ENCODE measurements at places on chromosomes 13 and 19.

GRCh38 chr13:30307971-30308290 lies 580 bp upstream of the KATNAL1 start:
- no peak for DNase-seq

DNA sequence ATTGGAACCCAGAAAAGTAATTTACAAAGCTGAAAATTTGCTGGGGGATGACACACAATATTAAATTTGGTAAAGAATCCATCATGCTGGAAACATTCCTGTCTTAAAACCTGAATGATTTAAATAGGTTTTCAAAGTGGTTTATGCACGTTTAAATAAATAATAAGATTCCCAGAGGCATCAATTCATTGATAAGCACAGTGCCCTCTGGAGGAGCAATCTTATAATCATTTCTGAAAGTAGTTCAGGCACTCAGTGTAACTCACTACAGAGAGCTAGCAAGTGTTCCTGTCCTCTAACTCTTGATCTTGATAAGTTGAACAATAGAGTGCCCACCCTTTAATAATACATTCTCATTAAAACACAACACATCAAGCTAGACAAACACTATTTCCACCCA lies 43.5 kb upstream of the SHISA2 start:
- DNase-seq: no peak

- DNase-seq: no peak
Measured at GRCh38 chr13:23750383-23751121, 138.6 kb downstream of the MIPEP start.

- no peak for DNase-seq
Measured at GRCh38 chr13:32731576-32731975, 145.3 kb downstream of the PDS5B start.

DNA sequence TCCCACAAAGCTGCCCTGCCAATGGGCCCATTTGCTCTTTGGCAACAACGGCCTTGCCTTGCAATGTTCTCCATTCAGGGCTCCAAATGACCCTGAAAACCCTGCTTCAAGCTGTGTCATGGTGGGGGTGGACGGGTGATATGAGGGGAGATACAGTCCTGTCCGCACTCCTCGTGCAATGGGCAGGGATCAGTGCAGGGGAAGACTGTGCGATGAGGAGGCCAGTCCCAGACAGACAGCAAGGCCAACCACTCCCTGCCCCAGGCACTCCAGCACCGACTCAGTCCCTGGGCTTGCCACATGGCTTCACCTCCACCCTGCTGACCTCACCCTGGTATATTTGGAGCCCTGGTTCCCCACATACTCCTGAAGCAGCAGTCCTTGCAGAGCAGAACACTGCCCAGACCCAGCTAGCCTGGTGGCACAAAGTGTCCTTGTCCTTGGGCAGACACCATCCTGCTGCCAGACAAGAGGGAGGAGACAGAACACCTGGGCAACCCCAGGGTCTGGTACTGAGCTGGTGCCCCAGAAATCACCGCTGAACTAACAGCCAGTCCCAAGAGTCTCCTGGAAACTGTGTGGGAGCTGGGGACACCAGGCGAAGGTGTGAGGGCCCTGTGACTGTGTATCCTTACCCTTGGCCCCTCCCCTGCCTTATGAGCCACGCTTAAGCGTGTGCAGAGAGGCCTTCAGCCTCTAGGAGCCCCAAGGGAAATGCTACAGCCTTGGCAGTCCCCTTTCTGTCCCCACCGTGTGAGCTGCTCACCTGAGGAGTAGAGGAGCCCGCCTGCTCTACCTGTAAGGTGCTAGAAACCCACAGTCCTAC lies 9.1 kb upstream of the SLC35E1 start:
- no peak for DNase-seq

- no peak for DNase-seq
Measured at GRCh38 chr19:56245121-56245740, 27.3 kb upstream of the EDDM13 start.

DNA sequence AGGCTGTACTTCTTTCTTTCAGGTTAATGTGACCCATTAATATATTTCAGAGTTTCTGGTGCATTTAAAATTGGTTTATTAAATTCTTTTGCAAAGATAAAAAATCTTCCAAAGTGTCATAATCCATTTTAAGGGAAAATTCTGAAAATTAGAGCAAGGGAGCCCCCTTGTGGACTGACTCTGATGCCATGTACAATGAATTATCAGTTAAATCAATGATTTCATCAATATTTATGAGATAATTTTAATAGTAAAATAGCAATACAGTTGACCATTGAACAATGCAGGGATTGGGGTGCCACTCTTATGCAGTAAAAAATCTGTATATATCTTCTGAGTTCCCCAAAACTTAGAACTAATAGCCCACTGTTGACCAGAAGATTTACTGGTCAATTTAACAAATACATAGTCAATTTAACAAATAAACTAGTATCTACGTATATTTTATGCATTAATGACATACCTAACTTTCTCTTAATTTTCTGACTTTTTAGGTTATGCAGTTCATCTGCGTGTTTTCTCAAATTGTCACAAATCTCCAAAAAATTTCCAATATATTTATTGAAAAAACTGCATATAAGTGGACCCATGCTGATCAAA lies 479.1 kb upstream of the MIR17HG start:
- DNase-seq: no peak

- DNase-seq: no peak
Measured at GRCh38 chr13:99980201-99980823, 1.3 kb upstream of the ZIC2 start.

- DNase-seq: no peak
Measured at GRCh38 chr19:39745643-39746042, 7.8 kb upstream of the CLC start.

DNA sequence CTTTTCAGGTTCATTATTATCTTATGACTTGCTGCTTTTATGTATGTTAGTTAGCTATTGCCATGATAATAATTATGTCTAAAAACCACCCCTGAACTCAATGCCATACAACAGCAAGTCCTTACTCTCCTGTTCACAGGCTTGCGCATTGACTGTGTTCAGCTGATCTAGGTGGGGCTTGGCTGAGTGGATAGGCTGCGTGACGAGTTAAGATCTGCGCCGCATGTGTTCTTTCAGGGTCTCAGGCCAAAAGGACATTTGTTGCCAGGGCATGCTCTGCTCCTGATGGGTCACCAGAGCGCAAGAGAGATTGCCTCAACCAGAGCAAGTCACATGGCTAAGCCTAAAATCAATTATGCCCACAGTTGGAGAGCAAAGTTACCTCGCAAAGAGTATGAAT lies 859 bp downstream of the ZNF568 start:
- DNase-seq: no peak

DNA sequence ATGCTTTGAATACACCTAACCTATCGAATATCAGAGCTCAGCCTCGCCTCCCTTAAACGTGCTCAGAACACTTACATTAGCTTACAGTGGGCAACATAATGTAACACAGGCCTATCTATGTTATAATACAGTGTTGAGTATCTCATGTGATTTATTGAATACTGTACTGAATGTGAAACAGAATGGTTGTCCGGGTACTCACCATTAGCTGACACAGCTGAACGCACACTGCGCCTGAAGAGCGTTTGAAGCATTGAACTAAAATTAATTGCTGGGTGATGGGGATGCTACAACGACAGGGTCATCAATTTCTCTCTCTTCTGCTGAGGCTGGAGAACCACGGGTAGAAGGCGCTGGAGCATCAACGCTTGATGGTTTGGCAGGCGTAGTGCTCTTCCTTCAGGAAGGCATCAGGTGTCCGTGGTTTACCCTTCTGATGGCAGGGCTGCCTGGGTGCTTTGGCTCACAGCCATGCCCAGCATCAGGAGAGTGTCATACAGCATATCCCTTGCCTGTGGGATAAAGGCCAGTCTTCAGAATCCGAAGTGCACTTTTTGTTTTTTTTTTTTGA lies 46.9 kb upstream of the UBE2L5 start:
- DNase-seq: no peak

DNA sequence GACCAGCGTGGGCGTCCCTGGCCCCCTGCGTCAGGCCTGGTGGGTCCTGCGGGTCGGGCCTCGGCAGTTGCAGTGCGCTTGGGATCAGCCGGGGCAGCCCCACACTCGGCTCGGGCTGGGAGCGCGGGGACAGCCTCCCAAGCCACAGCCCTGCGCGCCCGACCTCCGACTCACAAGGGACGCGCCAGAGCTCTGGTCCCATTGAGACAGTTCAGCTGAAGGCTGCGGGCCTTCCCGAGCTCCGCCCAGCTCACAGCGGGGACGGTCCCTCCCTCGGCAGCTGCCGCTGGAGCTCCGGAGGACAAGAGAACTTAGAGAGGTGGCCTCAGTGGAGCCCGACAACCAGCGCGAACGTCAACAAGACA lies 45.7 kb upstream of the ZNF730 start:
- no peak for DNase-seq

GRCh38 chr13:75341028-75341427 lies 140.9 kb downstream of the TBC1D4 start:
- no peak for DNase-seq

- DNase-seq: no peak
Measured at GRCh38 chr19:53916004-53916403, 6.9 kb downstream of the CACNG7 start.

DNA sequence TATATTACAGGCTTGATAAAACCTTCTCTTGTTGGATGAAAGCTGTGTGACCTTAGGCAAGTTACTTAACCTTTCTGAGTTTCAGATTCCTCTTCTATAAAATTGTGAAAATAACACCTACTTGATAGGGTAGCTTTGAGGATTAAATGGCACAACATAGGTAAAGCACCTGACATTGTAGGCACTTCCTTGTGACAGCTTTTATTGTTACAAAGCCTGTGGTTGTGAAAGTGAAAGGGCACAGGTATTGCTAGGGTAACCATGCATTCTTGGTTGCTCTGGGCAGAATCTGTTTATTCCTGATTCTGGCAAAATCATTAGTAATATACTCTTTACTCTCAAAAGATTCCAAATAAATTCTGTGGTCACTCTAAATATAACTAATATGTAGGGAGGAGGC lies 493.4 kb downstream of the OLFM4 start:
- no peak for DNase-seq

DNA sequence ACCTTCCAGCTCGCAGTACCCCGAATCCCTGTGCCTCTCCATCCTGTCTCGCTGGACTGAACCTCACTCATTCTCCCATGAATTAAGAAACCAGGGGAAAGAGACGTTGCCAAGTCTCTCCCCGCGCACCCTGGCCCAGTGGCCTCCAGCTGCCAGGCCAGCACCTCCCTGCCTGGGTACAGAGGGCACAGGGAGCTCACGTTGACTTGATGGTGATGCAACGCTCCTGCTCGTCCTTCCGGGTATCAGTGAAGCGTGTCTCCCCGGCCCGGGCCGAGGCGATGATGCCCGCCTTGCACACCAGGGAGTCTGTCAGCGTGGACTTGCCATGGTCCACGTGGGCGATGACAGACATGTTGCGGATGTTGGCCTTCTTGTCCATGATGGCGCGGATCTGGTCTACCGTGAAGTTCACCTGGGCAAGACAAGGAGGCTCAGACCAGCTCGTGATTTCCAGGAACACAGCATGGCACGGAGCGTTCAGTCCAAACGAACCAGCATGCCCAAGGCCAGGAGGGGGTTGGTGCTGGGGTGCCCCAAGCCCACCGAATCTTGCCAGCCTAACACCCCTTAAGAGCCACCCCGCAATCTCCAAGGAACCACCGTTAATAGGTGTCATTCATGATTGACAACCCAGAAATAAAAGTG lies 1.2 kb downstream of the EEF2 start:
- no peak for DNase-seq

DNA sequence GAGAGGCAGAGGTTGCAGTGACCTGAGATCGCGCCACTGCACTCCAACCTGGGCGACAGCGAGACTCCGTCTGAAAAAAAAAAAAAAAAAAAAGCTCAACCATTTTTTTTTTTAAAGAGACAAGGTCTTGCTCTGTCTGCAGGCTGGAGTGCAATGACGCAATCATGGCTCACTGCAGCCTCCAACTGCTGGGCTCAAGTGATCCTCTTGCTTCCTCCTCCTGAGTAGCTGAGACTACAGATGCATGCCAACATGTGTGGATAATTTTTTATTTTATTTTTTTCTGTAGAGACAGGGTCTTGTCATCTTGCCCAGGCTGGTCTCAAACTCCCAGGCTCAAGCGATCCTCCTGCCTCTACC lies 10.3 kb downstream of the EHD2 start:
- DNase-seq: no peak

DNA sequence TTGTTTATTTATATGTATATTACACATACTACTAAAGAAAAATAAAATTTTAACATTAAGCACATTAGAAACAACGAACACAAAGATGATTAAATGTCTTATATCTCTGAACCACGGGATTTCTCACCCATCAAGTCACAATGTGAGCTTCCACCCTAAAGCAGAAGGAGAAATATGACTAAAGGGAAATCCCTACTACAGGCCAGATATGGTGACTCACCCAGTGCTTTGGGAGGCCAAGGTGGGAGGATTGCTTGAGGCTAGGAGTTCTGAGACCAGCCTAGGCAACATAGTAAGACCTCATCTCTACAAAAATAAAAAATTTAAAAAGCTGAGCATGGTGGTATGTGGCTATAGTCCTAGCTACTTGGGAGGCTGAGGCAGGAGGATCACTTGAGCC lies 24.6 kb downstream of the DCT start:
- DNase-seq: peak; percentile 12

DNA sequence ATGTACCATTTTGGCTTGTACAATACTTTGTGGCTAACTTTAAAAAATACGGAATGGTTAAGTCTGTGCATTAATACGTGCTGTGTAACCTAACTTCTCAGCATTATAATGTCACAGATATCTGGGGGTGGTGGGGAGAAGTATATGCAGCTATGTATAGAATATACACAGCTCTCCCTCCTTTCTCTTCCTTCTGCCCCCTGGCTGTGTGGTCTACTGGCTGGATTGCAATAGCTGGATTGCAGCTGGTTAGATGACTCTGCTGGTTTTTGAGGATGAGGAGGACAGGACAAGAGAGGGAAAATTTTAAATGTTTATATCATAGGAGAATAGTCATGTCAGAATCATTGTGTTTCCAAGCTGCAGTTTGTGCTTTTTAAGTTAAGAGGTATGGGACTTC lies 9.7 kb downstream of the RNASEH2B start:
- DNase-seq: no peak

GRCh38 chr13:48542581-48543341 lies 9.9 kb upstream of the RCBTB2 start:
- DNase-seq: no peak
